Activated T-helper 9 cell treated with anti-CD3 and anti-CD28 coated beads, Interleukin-2, amount 50 U/mL, for 16 hours (primary cell): ENCODE measurements at places on chromosomes 3 and 15.

DNA sequence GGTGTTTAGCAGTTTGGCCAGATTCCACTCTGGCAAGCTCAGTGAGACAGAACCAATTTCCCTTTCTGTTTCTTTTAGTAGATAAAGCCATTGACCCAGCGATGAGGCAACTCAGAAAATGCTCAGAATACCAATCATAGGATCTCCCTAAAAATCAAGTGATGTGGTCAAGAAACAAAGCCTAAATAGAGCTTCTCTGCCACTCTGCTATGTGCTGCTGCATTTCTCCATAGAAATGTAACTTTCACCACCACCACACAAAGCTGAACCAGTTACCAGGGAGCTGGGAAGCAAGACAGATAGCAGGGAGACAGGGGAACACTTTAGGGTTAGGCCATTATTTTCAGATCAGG lies 109.8 kb downstream of the RPL22L1 start:
- no peak for DNase-seq

DNA sequence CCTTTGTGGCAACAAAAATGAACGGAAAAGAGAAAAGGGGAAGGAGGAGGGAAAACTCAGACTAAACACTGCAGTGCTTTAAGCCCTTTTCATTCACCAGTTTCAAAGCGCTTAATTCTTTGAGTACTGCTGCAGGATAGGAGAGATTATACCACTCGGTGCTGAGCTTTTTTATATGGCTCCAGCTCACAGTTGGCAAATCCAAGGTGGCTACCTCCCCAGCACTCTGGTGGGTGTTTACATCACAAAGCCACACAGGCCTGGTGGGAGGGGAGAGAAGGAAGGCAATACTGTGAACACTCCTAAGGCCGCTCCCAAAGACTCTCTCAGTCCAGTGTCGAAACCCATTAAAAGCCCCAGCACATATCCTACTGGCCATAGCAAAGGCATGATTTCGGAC lies 191.4 kb downstream of the STT3B start:
- no peak for DNase-seq

- no peak for DNase-seq
Measured at GRCh38 chr3:132001999-132002398, 32.8 kb downstream of the CPNE4 start.

- DNase-seq, result no peak
Measured at GRCh38 chr3:103170651-103171050, 735.8 kb downstream of the ZPLD1 start.

DNA sequence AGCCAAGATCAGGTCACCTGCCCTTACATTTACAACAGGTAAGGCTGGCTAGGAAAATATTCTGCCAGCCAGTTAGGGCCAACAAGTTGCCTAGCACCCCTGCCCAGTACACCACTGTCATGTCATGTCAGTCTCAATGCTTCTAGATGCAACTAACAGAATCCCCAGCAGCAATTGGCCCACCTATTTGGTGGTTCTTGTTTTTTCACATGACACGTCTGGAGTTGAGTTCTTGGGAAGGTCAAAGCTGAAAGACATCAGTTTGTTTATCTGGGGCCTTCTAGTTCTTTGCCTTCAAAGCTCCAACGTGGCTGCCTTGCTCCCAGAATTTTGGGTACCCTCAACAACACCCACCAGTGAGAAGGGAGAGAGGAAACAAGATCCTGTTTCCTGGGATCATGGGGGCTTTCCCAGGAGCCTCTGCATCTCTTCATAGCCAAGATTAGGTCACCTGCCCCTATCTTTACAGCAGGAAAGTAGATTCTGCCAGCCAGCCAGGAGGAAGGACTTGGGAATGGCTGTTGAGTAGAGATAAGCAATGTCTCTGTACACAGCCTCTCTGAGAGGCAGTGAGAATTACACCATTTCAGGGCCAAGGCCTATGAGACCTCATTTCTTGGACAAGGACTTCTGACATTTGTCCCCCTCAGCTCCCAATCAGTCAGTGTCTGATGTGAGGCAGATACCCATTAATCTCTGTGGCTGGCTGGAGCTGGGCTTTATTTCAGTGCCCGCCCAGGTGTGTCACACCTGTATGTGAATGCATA lies 8.6 kb downstream of the GPX1 start:
- DNase-seq, result no peak

- no peak for DNase-seq
Measured at GRCh38 chr3:25818335-25818734, 28.4 kb downstream of the OXSM start.

DNA sequence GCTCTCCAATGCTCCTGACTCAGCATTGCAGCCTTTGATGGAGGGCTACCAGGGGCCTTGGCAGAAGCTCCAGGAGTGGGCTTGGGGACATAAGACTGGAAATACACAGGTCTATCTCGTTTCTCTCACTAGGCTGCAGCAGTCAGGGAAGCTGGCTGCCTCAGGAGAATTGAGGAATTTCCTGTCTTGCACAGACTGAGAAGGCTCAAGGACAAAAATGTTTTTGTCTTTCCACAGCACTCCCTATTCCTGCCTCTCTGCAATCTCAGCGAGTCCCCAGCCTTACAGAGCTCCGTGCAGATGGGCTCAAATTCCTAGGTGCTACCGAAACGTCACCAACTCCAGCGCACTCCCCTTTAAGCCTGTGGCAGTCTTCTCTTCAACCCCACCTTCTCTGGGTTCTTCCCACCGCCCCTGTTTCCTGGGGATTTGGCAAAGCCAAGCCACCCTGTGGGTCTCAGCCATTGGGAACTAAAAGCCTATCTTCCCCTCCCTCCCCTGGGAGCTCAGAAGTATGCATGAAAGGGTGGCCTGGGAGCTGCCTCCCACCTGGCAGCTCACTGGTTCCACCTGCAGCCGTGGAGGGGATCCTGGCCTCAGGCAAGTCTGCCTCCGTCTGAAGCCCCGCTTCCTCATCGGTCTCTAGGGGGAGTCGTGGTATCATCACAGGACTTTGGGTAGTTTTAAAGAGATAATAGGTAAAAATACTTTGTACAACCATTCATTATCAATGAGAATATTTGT lies 322.6 kb upstream of the FRG2C start:
- no peak for DNase-seq

- DNase-seq, result no peak
Measured at GRCh38 chr15:60372756-60373155, 25.0 kb downstream of the ANXA2 start.

- DNase-seq, result no peak
Measured at GRCh38 chr3:159390656-159391212, 588.9 kb downstream of the MFSD1 start.

DNA sequence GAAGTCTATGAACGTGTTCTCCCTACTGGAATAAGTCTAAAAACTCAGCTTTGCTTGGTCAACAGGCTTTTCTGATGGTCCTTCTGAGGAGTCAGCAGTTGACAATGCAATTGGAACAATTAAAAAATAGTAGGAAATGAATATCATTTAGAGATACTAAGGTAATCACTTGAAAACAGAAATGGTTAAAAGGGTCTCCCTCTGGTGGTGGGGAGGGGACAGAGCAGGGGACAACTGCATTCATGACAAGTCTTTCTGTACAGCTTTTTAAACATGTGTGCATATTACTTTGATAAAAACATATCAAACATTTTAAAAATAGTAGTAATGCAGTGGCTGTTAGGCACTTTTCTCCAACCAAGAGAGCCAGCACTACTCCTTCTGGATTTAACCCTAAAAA lies 119.9 kb upstream of the FHIT start:
- no peak for DNase-seq

DNA sequence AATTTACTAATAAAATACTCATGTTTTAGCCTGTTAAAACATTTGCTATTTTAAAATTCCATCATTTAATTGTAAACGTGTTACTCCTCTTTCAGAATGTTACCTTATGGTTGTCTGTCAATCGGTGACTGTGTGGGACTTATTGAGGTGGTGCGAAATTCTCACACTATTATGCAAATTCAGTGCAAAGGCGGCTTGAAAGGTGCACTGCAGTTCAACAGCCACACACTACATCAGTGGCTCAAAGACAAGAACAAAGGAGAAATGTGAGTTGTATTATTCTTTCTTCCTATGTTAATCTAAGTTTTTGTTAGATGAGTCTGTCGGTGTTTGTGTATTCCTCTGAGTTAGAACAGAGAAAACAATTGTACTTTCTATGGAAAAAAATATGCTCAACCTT lies 21.7 kb downstream of the KCNMB3 start:
- DNase-seq, result no peak

DNA sequence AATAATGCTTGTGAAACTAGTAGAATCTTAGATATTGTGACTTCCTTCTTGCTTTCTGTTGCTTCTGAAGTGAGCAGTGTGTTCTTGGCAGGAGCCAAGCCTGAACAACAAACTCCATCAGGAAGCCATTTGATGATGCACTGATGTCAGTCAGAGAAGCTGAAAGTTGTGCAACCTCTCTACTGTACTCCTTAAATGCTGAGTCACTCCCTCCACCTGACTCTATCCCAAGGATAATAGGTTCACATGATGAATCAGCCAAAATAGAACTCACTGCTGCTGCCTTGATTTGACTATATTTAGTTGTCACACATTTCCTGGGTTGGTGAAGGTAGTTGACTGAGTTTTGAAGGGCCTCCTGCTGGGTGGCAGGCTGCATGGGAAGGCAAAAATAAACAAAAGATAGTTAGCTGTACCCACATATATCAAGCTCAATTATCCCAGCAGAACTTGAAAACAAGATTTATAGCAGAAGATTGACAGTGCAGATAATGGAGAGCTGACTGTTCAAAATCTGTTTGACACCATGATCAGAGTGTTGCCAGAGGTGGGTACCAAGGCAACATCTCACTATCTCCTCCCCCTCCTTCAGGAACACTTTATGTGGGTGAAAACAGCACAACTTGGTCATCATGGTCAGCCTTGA lies 328.4 kb upstream of the DPH6 start:
- DNase-seq, result no peak

- no peak for DNase-seq
Measured at GRCh38 chr15:25737218-25737643, 125.9 kb downstream of the ATP10A start.

DNA sequence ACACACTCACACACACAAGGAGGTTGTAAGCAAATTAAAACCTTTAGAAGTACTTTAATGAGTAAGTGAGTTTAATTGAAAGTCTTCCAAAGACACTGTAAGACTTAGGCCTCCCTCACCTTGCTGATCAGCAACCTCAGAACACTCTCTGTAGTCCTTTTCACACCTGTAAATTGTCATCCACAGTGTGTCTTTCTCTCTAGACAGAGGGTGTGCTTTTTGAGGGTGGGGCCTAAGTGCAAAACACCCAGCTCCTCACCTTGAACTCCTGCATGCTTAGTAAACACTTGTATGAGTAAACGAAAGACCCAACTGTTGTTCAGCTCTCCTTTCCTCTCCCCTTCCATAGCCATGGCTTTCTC lies 183.2 kb upstream of the IL12A start:
- DNase-seq, result no peak

GRCh38 chr3:192133271-192133670 lies 594.1 kb downstream of the FGF12 start:
- no peak for DNase-seq

GRCh38 chr3:149134575-149134974 lies 5.1 kb downstream of the HPS3 start:
- no peak for DNase-seq

GRCh38 chr3:98968347-98968746 lies 66.9 kb upstream of the DCBLD2 start:
- DNase-seq, result no peak

DNA sequence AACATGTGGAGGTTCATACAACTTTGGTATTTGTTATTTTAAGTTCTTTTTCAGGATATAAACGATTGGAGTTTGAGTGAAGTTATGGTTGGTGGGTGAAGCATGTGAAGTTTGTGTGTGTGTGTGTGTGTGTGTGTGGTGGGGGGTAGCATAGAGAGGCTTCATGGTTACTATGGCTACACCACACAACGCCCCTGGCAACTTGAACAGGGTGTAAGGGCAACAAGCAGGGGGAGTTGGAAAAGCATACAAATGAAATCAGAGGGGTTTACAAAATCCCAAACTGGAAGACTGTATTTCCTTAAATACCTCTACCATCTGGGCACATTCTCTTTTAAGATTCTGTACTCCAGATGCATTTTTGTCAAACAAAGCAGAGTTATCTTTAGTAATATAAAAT lies 207.5 kb downstream of the SV2B start:
- no peak for DNase-seq

DNA sequence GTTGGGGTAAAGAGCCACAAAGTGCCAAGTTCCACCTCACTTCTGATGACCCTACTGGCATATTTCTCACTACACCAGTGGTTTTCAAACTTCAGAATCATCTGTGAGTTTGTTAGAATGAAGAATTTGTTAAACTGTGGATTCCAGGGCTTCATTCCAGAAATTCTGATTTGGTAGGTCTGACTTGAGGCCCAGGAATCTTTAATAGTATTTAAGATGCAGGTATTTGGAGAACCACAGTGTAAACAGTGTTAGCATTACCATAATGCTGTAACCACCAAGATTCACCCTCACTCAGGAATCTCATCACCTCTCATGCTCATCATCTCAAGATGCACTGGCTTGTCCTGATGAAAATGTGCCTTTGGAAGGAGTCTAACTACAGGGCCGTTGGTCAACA lies 6.0 kb downstream of the KCNMB3 start:
- no peak for DNase-seq
